ENCODE measurements at places on chromosomes 13 and 19.
A peak's percentile ranks its signal among the peaks of the same experiment; 100 is the strongest.

- no peak for DNase-seq
Measured at GRCh38 chr13:30791354-30792001, 56.1 kb downstream of the ALOX5AP start.

GRCh38 chr13:108728370-108728769 lies 99.0 kb downstream of the MYO16 start:
- no peak for DNase-seq

DNA sequence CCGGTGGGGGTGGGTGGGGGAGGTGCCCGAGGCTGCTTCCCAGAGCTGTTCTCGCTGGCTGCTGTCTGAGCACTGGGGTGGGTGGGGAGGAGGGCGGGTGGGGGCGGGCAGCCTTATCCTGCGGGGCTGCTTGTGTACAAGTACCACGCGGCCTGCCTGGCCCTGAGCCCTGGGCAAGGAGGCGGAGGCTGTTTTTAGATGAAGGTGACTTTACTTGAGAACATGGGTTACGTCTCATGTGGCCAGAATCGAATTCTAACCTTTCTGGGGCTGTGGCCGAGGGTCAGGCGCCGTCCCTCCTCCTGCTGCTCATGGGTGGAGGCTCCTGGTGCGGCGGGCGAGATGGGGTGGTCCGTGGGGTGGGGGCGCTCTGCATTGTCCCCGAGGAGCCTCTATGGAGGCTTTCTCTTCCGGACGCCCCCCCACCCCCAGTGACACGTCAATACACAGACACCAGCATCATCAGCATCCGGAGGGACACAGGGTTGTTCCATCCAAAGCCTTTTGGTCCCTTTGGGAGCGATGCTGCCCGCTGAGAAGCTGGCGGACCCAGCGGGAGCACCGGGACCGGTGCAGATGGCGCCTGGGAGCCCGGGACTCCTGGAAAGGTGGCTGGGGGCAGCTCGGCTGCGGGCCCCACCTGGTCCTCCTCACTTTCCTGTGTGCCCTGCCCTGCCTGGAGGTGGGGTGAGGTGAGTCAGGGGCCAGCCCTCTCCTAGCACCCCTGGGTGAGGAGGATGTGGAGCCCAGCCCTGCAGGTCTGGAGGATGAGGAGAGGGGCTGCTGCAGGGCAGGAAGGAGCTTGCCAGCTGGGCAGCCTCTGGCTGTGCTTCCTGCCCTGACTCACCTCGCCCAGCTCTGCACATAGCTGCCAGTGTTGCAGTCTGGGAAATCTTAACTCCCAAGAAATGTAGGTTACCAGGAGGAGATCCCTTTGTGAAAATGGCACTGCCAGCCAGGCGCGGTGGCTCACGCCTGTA lies 3.4 kb downstream of the BSG start:
- DNase-seq, result no peak

DNA sequence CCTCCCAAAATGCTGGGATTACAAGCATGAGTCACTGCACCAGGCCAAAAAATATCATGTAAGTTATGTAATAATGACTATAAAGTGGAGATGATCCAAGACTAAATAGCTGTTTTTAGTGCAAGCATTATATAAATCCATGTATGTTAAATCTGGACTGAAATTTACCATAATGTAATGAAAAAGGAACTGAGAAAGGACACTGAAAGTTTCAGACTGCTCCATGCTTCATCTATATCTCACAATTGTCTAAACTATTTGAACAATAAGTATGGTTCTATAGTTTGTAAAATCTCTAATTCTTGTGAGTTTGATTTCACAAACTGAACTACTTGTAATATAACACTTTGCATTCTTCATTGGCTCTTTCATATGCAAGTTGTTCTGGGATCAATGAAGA lies 2299.5 kb downstream of the PCDH9 start:
- no peak for DNase-seq

- no peak for DNase-seq
Measured at GRCh38 chr13:105763851-105764250, 771.6 kb downstream of the EFNB2 start.

- no peak for DNase-seq
Measured at GRCh38 chr19:31903979-31904378, 441.4 kb upstream of the ZNF507 start.

GRCh38 chr13:41199079-41199478 lies 4.7 kb upstream of the KBTBD7 start:
- DNase-seq, result no peak

DNA sequence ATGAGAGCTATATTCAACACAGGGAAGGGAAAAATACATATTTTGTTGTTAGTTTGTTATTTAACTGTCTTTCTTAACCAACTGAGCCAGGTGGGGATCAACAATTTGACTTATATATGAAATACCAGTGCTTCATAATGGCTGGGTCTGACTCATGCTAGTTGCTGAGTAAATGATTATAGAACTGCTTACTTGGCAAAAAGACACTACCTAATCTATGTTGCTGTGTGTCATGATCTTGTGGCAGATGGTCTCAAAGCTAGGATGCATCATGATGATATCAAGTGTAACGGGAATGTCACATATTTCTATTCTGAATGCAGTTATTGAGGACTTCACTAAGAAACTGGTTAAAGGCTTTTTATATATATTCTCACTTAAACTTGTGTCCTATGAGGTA lies 727.4 kb upstream of the SLITRK1 start:
- DNase-seq, result no peak

DNA sequence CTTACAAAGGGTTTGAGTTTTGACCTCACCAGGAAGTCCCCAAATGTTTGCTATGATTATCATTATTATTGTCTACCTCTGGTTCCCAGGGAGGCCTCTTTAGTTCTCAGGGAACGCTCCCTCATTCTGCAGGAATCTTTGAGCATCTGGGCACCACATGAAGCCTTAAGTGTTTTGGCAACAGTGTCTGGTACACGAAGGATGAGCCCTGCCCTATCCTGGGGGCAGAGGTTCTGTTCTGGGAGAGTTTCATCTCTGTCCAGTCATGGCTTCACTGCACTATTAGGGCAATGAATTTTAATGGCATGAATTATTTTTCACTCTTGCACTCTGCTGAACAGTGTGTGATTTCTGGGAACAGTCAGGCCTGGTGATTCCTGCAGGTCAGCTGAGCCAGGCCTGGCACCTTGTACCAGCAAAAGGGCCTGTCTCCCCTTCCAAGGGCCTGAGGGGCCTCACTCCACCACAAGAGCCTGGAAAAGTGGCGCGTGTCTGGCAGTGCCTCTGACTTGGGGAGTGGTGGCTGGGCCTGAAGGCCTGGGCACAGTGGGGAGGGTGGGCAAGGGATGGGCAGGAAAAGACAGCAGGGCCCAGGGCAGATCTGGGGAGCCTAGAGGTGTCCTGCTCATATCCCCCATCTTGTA lies 4.6 kb downstream of the FAM187B start:
- no peak for DNase-seq

GRCh38 chr19:39407660-39408391 lies 1.2 kb downstream of the ZFP36 start:
- DNase-seq, result peak; percentile 66

DNA sequence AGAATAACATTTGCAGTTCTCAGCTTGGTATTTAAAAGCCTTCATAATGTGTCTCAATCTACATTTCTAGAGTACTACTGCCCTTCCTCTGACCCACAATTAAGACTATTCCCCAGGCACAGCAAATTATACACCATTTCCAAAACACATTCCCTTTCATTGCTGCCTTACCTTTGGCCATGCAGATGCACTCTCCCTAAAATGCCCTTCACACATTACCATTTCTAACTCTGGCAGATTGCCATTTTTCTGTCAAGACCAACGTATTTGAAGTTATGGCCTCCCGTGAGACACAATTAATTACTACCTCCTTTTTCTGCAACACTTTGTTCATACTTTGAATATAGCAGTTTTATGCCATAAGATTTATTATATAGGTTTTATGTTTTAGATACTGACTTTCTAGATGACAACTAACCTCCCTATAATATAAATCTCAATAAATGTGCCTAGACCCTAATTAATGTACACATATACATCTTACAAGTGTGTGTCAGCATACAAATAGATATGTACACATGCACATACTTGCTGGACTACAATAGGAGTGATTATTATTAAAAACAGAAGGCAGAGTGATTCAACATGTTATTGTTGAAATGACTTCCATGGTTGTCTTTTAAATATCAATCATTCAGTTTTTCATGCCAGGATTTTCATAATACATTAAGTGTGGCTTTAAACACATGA lies 2902.5 kb downstream of the PCDH9 start:
- no peak for DNase-seq

DNA sequence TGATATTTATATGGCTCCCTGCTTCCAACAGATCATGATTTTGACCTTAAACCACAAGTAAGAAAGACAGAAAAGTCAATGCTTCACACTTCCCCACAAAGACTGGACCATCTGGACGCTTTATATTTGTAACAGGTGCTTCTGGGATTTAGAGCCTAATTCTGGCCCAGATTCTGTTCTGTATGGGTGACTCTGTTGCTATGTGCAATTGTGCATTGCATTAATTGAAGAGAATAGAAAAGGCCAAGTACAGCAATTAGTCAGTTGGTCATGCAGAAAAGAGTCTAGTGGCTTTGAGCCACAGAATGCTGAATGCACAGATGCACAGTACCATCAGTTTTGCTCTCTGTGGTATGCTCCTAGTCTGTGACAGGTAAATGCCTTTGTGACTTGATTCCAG lies 657.4 kb upstream of the ATXN8OS start:
- no peak for DNase-seq

DNA sequence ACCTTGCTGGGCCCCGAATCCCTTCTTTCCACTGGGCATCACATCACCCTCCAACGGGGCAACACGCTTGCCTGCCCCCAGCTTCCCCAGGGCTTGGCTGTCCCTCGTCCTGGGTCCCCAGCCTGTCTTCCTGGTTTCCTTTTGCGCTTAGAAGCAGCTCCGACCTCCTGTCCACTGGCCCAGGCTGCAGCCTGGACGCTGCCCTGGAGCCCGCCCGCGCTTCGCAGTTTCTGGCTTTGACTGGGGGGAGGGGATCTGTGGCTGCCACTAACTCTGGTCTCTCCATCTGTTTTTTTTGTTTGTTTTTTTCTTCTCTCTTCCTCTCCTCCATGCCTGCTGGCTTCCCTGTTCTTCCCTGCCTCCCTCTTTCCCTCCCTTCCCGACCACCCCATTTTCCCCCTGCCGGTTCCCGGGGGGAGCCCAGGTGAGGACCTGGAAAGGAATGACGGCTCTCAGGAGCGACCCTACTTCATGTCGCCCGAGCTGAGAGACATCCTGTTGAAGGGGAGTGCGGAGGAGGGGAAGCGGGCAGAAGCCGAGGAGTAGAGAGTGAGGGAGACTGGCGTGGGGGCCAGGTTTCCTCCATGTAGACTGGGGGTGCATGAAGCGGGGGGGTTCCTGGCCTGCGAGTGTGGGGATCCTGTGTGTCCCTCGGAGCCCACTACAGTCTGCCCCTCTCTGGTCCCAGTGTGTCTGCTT lies 11.5 kb upstream of the ILF3 start:
- no peak for DNase-seq

GRCh38 chr13:66335626-66336025 lies 894.5 kb downstream of the PCDH9 start:
- no peak for DNase-seq

DNA sequence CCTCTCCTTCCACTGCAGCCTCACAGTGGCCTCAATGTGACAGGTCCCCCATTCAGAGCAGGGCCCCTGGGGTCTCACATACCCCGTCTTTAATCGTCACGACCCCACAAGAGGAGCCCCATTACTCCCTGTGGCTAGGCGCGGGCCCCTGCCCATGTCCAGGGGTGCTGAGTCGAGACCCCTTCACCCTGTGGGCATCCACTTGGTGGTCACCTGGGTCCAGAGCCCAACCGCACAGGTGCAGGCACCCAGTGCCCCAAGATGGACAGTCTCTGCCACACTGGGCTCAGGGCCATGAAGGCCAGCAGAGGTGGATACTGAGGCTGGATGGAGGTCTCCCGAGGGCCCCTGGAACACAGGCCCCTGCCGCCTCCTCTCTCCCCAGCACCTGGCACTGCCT lies 3.0 kb downstream of the TMEM259 start:
- no peak for DNase-seq

GRCh38 chr19:6103217-6103644 lies 7.1 kb downstream of the RFX2 start:
- DNase-seq, result no peak

- no peak for DNase-seq
Measured at GRCh38 chr19:54608792-54609191, 15.4 kb downstream of the LILRA1 start.

DNA sequence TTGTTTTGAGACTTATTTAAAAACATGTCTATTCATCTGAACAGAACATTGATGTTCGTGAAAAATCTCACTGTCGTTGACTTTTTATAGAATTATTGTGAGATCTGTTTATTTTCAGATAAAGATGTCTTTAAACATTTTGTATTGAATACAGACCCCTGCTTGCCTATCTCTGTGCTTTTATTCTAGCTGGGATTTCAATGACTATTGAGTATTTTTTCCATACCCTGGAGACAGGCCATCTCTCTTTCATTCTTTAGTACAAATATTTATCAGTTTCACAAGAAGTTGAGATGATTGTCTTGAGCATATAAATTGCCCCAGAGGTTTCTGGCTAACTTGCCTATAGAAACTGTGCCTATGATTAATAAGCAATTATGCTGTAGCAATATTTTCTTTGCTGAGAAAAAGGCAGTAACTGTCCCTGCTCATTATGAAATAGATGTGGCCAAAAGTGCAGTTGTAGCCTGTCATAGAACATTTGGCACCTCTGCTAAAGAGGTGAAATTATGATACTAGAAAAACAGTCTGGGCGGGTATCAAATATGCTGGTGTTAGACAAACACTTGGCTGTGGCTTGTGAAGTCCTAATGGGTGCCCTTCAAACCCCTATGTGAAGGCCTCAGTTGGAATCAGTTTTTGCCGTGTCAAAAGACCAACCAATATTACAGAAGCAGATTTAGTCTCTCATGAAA lies 360.6 kb downstream of the HS6ST3 start:
- no peak for DNase-seq

GRCh38 chr19:11264452-11265176 lies 2.3 kb upstream of the DOCK6 start:
- DNase-seq, result no peak

GRCh38 chr13:64371461-64371860 lies 2858.7 kb downstream of the PCDH9 start:
- DNase-seq, result no peak

- DNase-seq, result peak; percentile 75
Measured at GRCh38 chr19:48510421-48511268, 990 bp downstream of the LMTK3 start.

GRCh38 chr13:40351537-40352379 lies 314.7 kb downstream of the FOXO1 start:
- DNase-seq, result no peak

GRCh38 chr19:45450012-45450333 lies 17.8 kb upstream of the FOSB start:
- peak; percentile 25 for DNase-seq

- DNase-seq, result peak; percentile 77
Measured at GRCh38 chr19:19034204-19034624, 811 bp downstream of the ARMC6 start.

DNA sequence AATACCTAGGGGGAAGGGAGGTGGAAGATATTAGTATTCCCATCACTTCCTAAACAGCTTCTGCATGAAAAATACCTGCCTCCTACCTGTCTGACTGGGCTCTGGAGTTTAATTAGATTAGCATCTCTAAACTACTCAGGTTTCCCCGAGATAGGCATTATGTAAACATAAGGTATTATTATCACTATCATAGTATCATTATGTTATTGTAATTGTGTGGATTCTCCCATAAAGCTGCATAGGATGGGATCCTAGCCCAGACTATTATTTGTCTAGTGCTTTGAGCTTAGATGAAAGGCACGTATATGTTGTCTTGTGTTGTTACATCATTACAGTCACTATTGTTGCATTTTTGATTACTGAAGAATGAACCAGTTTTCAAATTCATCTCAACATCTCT lies 115.2 kb upstream of the SOX21 start:
- DNase-seq, result no peak

- no peak for DNase-seq
Measured at GRCh38 chr19:50509366-50509765, 1.6 kb downstream of the JOSD2 start.
